ENCODE measurements at places on chromosomes 11 and 22.

DNA sequence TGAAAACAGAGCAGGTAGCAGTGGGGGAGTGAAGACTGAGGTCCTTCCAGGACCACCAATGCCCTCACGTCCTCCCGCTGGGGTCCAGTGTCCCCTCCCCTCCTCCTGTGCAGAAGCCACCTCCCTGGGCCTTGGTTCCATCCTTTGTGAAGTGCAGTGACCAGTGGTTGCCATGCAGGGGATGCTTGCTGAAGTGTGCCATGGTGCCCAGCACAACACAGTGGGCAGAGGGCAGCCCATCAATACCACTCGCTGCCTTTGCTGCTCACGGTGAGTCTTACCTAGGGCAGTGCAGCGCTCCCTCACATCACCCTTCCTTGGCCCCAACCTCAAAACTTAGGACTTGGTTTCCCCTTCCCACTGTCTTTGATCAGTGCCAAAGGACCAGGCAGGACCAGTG is 12.9 kb downstream of the MYEOV start:
- DNase-seq: no peak

DNA sequence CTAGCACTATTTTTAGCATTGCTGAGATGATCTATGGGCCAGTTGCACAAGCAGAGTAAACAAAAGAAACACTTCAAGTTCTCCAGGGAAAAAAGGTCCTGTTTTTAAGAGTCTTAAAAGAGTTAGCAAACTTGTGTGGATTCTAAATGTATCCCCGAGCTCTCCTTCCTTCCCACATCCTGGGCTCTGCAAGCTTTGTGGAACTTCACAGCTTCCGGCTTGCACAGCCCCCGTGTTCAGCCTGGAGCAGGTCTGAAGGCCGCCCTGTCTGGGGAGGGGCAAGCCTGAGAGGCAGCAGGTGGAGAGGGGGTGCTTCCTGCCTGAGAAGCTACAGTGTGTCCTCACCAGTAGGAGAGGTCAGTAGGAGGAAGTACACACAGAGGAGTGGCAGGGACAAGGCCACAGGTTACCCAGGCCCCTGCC is 35.1 kb upstream of the SUSD2 start:
- no peak for DNase-seq

DNA sequence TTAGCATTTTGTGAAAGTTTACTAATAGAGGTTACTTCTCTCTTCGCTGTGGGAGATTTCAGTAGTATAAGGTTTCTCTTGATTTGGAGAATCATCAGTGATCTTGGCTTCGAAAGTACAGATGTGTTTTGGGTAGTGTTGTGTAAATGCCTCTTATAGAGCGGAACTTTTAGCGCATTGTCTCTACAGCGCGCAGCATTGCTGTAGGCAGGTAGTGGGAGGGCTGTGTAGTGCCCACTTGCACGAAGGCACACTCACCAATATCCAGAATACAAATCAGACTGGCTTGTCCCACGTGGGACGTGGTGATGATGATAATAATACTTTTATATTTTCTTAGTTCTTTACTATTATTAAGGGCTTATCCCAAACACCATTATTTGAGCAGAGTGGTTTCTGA is 51.4 kb downstream of the FAM83F start:
- DNase-seq: peak; percentile 31

GRCh38 chr11:86753459-86753858 is 46.9 kb upstream of the PRSS23 start:
- DNase-seq: no peak

DNA sequence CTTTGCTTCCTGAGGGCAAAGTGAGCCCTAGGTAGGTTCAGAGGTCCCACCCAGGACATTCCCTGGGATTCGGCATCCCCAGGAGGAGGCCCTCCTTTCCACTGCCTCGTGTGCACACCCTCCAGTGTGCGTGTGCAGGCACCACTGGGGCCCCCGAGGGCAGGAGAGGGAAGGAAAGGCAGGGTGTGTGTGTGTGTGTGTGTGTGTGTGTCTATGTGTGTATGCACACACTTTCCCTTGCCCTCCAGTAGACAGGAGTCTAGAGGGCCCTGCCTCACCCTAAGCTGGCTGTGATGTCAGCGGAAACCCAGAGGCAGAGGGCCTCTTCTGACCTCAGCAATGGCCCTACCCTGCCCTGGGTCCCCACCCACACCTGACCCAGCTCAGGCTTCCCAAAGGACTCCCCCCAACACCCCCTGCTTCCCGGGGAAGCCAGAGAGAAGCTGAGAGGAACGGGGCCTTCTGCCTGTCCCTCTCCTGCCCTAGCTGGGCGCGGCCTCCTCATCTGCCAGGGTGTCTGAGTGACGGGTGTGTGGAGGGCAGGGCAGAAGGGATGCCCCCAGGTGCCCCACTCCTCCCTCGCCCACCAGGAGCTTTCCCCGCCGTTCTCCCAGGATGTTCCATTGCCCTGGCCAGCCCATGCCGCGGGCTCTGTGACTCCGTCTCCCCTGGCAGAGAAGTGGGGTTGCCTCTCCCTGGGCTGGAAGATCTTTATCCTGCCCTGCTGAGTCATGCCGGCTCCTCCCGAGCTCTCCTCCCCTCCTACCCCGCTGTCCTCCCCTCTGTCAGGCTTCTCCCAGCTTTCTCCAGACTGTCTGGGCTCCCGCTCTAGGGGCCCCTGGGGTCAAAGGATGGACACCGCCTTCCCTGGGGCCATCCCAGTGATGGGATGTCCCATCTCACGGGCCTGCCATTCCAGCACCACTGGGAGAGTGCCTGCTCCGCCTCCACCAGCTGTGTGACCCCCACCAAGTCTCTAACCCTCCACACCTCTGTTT is 6.0 kb upstream of the CLCF1 start:
- DNase-seq: no peak

Data from stimulated activated CD4-positive, alpha-beta T cell treated with anti-CD3 and anti-CD28 coated beads, Interleukin-1b, Interleukin-23, amount 100 ng/mL, for 48 hours (primary cell).